ENCODE measurements at places on chromosomes 11 and 22.
A peak's percentile ranks its signal among the peaks of the same experiment; 100 is the strongest.

GRCh38 chr11:35990170-35990569, 46.3 kb downstream of the LDLRAD3 start:
- DNase-seq = no peak

DNA sequence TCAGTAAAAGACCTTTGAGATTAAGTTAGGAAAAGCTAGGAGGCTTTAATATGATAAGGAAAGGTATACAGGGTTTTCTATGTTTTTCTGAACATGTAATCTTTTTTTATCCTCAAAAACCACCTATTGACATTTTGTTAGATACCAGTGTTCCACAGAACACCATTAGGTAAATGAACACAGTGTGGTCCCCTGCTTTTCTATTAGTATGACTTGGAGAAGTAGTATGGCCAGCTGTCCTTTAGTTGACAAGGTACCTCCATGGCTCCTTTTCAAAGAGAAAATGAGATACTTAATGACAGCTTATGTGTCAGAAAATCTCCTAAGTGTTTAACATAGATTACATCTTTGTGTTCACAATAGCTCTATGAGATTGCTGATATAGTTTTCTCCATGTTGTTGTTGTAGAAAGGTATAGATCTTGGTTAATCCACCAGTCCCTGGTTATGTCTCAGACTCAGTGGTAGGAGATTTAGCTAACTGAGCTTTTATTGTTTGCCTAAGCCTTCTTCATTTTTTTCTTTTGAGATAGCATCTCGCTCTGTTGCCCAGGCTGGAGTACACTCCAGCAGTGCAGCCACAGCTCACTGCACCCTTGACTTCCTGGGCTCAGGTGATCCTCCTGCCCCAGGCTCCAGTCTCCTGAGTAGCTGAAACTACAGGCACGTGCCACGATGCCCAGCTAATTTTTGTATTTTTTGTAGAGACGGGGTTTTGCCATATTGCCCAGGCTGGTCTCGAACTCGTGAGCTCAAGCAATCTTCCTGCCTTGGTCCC, 46.0 kb downstream of the STIM1 start:
- DNase-seq = no peak

DNA sequence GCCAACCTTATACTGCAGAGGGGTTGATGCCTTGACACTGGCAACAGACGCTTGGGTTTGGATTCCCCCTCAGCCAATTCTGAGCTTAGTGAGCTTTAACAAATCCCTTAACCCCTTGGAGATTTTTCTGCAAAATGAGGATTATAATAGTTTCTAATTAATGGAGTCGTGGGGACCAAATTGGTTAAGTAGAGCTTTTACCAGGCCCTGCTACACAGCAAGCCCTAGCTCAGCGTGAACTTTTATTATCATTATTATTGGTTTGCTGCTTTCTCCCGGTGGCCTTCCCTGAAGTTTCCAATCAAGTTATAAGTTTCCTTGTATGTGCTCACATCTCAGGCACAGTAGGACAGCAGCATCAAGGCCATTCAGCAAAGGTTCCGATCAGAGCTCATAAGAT, 156.6 kb upstream of the GUCY1A2 start:
- no peak for DNase-seq

- DNase-seq = no peak
Observed at GRCh38 chr11:119708384-119708783, 20.6 kb downstream of the NECTIN1 start.

GRCh38 chr11:85784480-85785265, 26.3 kb downstream of the SYTL2 start:
- DNase-seq = no peak

DNA sequence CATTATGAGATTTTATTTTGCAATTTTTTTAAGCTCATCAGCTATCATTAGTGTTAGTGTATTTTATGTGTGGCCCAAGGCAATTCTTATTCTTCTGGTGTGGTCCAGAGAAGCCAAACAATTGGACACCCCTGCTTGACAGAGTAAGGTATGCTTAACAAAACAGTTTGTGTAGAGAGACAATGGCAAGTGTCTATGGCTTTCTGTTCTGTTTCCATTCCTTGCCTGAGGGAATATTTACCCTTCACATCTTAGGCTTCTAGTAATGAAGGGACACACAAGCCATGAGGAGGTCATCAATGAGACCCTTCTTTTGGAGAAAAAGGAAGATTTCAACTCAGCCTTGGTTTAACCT, 1278.4 kb upstream of the TENM4 start:
- DNase-seq = no peak

DNA sequence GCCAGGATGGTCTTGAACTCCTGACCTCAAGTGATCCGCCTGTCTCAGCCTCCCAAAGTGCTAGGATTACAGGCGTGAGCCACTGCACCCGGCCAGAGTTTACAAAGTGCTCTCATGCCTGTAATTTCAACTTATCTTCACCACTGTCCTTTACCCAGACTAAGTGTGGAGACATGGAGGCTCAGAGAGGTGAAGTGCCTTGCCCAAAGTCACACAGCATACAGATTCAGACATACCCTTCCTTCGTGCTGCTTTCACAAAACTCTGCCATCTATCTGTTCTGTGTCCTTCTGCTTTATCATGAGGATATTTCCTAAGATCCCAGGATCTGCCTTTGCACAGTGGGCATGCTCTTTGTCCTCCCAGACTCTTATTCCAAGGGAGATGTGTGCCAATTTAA, 143.6 kb upstream of the SYT13 start:
- DNase-seq = no peak

GRCh38 chr11:25943031-25943430, 388.9 kb upstream of the ANO3 start:
- no peak for DNase-seq

DNA sequence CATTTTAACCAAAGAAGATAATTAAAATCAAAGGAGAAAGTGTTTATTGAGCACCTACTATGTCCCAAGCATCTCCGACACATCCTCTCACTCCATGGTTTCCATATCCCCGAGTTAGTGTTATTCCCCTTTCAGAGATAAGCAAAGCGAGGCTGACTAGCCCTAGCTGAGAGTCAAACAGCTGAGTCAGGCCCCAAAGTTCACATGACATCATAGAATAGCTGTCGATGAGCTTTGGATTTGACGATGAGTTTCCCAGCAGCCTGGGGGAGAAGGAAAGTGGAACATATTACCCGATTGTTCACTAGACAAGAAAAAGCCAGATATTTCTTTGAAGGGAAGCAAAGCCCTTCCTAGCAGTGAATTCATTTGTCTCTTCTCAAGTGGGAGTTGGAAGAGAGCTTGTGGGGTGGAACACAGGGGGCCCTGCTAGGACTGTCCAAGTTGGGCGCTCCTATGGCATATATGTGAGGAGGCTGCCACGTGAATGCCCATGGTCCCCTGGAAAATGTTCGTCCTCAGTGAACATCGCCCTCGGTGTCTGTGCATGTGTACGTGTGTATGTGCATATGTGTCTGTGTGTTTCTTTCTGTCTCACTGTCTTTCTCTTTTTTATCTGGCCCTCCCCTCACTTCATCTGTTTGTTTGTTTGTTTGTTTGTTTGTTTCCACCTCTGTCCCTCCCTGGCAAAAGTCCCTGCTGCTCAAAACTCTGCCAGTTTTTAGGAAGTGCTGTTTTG, 493 bp upstream of the CYTH4 start:
- no peak for DNase-seq

DNA sequence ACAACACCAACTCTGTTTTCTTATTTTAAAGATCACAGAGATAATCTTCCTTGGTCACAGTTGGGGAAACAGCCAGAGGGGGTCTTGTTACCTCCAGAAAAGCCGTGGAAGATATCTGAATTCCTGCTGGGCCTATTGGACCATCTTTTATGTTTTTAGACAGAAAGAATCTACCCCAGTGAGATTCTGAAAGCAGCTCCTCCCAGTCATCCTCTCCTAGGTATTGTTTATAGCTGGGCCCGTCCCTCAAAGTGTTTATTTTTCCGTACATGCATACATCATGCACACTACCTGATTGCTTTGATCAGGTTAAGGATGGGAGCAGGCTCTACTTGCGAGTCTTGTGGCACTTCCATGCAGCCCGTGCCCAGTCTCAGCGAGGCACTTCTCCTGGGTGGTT, 742.4 kb downstream of the NTM start:
- DNase-seq = no peak

DNA sequence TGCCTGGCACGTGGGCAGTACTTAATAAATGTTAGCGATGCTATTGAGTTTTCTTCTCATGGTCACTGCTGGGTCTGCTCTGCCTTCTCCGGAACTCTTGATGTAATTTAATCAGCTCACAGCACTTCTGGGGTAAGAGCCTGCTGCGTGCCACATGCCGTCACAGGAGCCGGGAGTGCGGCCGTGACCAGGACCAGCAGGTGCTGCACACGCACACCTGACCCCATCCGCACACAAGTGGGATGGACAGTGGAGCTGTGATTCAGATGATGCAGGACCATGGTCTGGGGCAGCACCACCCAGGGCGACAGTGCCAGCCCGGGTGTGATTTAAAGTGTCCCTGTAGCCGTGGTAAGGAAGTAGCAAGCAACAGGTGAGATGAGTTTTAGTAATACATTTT, 61.2 kb downstream of the TBC1D22A start:
- DNase-seq = no peak

DNA sequence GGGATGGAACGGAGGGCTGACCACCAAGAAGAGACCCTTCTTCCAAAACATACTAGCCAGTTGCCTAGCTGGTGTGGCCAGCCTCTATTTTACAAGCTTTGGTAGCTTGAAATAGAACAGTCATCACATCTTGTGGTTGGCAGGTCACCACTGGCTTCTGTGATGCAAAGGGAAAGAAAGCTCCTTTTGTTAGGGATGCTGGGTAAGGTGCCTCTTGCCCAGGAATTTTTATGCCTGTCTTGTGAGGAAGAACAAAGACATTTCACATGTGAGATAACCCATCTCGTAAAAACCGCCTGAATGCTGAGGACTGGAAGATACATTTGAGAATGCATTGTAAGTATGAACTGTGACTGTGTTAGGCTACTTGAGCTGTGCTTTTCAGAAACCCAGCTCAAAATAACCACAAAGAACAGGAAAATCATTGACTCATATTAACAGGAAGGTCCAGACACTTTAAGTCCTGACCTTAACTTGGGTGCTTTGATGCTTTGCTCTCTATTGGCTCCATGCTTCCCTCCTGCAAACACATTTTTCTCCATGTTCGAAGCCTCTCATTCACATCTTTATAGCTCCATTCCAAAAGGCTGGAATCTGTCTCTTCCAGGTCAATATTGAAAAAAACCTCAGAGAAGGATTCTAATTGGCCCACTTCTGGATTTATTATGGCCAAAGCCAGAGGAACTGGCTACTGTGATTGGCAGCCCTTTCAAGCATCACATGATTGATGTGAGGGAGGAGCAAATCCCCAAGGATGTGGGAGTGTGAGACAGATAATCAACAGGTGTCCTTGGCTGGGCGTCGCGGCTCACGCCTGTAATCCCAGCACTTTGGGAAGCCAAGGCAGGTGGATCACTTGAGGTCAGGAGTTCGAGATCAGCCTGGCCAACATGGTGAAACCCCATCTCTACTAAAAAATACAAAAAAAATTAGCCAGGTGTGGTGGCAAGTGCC, 53.9 kb downstream of the MICAL2 start:
- no peak for DNase-seq

GRCh38 chr22:48279461-48279756, 1517.0 kb downstream of the TBC1D22A start:
- DNase-seq = no peak

- no peak for DNase-seq
Observed at GRCh38 chr11:2928605-2929530, at the start of gene PHLDA2. Gene PHLDA2, minus strand, starts transcription at chr11:2929420. Its CDS starts 56 bp downstream, at chr11:2929364.

DNA sequence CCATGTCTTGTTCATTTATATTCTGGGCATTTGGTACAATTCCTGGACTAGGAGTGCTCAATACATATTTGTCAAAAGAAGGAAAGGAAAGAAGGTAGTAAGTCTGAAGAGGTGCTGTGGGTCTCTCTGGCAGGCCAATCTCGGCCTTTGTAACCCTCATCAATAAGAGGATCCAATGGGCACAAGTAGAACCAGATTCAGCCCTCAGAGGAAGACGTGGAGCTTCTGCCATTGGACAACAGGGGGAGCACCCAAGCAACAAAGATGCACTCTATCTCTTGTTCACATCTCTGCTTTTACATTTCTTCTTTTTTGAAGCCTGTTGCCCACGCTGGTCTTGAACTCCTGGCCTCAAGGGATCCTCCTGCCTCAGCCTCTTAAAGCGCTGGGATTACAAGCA, 2.2 kb upstream of the VPS11 start:
- DNase-seq = no peak

- DNase-seq = no peak
Observed at GRCh38 chr11:23574149-23574548, 713.9 kb upstream of the CCDC179 start.

GRCh38 chr22:17774206-17774925, at the start of gene BID:
Gene BID, minus strand, starts transcription at chr22:17774469. Its CDS starts 24,353 bp downstream, at chr22:17750116.
- peak; percentile 58 for DNase-seq

- no peak for DNase-seq
Observed at GRCh38 chr22:19214078-19214473, 35.5 kb upstream of the SLC25A1 start.

- DNase-seq = no peak
Observed at GRCh38 chr22:30780026-30780425, 85.4 kb downstream of the OSBP2 start.

DNA sequence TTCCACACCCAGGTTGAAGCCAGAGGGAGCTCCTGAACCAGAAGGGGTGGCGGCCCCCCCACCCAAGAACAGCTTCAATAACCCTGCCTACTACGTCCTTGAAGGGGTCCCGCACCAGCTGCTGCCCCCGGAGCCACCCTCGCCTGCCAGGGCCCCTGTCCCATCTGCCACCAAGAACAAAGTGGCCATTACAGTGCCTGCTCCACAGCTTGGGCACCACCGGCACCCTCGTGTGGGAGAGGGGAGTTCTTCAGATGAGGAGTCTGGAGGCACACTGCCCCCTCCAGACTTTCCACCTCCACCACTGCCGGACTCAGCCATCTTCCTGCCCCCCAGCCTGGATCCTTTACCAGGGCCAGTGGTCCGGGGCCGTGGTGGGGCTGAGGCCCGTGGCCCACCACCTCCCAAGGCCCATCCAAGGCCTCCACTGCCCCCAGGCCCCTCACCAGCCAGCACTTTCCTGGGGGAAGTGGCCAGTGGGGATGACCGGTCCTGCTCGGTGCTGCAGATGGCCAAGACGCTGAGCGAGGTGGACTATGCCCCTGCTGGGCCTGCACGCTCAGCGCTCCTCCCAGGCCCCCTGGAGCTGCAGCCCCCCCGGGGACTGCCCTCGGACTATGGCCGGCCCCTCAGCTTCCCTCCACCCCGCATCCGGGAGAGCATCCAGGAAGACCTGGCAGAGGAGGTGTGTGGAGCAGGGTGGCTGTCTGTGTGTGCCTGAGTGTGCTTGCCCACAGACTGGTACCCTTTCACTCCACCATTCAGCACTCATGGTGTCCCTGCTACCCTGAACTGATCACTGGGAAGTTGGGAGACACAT, 6.7 kb downstream of the PHOX2A start:
- no peak for DNase-seq

DNA sequence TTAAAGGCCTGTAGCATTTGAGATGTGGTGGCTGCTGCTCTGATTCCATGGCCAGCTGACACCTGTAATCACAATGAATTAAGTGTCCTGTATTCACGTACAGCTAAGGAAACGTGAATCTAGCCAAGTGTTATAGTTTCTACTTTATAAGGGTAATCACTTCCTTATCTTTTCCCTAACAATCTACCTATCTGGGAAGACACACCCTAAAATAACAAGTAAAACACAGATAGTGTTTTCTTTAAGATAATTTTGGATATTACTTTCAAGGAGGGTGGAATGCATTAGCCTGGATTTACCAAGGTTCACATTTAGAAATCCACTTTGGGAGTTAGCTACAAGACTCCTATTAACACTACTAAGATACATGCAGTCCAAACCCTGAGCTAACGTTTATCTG, 11.5 kb downstream of the CDON start:
- no peak for DNase-seq

GRCh38 chr22:42623301-42623751, 8.6 kb upstream of the POLDIP3 start:
- DNase-seq = no peak
